ENCODE measurements at places on chromosomes 7 and 10. TPM values are rescaled to one million over a fixed set of nuclear protein-coding genes. Genes with fewer than 3 reads are reported as not detected.

STAG3 gene
- 1.1 TPM for total RNA-seq

ASZ1 gene
- total RNA-seq: not detected

EBF3 gene
- total RNA-seq: 0.15 TPM

CHN2 gene
- under 0.01 TPM for total RNA-seq

LRRC18 gene
- total RNA-seq: not detected

MMP21 gene
- not detected for total RNA-seq

PNLIPRP3 gene
- total RNA-seq: not detected

GNAT3 gene
- not detected for total RNA-seq

OR2F2 gene
- total RNA-seq: not detected

SUN3 gene
- total RNA-seq: not detected

LBX1 gene
- total RNA-seq: not detected

SPDYE5 gene
- not detected for total RNA-seq

MINDY3 gene
- 27.0 TPM for total RNA-seq

MSMB gene
- total RNA-seq: not detected

BAMBI gene
- 1.3 TPM for total RNA-seq

NUTM2A gene
- 0.15 TPM for total RNA-seq

ZDHHC4 gene
- 33.0 TPM for total RNA-seq

WNT8B gene
- total RNA-seq: not detected

ZP3 gene
- 1.8 TPM for total RNA-seq

FRAT1 gene
- total RNA-seq: 2.9 TPM

IGFBP1 gene
- total RNA-seq: not detected

AZGP1 gene
- total RNA-seq: not detected

VKORC1L1 gene
- 16.2 TPM for total RNA-seq

NUDT13 gene
- total RNA-seq: 1.1 TPM
